ENCODE measurements at places on chromosomes 7 and 10.
A peak's percentile ranks its signal among the peaks of the same experiment; 100 is the strongest.

DNA sequence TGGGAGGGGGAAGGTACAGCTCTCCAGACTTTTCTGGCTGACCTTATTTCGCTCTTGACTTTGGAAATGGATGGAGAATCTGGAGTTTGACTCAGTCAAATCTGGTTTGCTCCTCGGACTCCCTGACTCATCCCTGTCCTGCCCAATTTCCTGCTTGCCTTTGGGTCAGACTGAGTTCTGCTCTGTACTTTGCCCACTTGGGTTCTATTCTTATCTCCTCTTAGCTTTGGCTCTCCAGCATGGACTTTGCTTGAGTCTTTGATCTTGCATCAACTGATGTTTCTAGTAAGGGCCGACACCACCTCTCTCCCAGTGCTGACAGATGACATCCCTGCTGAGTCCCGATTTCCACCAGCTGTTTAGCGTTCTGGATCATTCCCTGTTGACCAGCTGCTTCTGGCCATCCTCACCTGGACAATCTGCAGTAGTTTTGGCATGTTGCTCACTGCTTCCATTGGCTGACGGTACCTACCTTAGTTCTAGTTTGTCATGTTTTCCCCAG lies 335.3 kb downstream of the SUGCT start:
- no peak for DNase-seq

DNA sequence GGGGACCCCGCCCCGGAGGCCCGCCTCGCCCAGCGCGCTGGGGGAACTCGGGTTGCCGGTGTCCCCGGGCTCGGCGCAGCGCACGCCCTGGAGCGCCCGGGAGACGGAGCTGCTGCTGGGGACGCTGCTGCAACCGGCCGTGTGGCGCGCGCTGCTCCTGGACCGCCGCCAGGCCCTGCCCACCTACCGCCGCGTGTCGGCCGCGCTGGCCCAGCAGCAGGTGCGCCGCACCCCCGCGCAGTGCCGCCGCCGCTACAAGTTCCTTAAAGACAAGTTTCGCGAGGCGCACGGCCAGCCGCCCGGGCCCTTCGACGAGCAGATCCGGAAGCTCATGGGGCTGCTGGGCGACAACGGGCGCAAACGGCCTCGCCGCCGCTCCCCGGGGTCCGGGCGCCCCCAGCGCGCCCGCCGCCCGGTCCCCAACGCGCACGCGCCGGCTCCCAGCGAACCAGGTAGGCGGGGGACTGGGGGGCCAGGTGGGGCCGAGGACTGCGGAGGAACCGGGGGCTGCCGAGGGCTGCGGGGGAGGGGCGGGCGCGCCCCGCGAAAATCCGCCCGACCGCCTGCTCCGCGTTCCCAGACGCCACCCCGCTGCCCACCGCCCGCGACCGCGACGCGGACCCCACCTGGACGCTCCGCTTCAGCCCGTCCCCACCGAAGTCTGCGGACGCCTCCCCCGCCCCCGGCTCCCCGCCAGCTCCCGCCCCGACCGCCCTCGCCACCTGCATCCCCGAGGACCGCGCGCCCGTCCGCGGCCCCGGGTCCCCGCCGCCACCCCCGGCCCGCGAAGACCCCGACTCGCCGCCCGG lies 574 bp downstream of the UTF1 start:
- no peak for DNase-seq

DNA sequence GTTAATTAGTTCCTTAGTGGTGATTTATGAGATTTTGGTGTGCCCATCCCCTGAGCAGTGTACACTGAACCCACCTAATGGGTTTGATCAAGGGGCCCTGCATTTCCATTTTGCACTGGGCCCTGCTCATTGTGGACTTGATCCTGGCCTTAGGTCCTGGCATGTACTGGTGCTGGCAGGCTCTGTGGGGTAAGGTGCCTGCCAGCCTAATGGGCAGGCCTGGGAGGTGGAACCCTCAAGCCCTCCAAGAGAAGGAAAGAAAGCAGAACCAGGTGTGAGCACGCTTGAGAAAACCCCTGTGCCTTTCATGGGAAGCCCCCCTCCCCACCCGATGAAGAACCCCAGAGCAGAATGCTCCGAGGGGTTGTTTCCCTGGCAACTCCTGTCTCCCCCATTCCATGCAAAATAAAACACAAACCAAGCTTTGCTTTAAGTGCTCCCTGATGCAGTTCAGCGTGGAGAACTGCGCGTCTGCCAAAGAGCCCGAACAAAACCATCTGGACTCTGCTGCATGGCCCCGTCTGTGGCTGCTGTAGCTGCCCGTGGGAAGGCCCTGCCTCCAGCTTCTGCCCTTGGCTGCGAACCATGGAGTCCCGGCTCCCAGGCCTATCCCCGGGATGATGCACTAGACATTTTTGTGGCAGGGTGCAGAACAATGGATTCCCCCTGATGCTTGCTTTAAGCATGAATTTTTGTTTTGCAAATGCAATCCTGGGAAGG lies 123.3 kb downstream of the PRPF18 start:
- no peak for DNase-seq

DNA sequence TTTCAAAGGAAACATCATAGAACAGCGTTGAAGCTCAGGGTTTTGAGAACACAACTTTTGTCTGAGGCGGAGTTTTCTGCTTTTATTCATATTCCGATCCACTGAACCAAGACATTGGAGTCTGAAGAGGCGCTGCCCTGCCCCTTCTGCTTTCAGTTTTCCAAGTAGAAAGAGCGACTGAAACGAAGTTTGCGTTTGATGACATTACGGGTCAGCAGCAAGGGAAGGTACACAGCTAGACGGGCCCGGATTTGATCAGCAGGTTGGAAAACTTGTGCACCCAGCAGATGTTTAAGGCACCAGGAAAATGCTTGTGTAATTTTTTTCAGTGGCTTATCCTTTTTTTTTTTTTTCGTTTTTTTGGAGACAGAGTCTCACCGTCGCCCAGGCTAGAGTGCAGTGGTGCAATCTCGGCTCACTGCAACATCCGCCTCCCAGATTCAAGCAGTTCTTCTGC lies 720 bp downstream of the SUN1 start:
- peak; percentile 13 for DNase-seq
